ENCODE measurements at places on chromosomes 12 and 14. TPM values are rescaled to one million over a fixed set of nuclear protein-coding genes. Genes with fewer than 3 reads are reported as not detected.

Gene DPY19L2
- 63.4 TPM for total RNA-seq

Gene HOXC12
- not detected for total RNA-seq

Gene ZNF268
- total RNA-seq, result 48.4 TPM

Gene AP1G2
- 128 TPM for total RNA-seq

Gene CPSF2
- 51.5 TPM for total RNA-seq

- H3K36me3 ChIP-seq, result no peaks in the 10 kb centered on the region
- peak overlapping the region; percentile 77 for H3K27ac ChIP-seq
- peaks cover 15% of the 10 kb centered on the region for H3K4me1 ChIP-seq
Measured at GRCh38 chr14:91835197-91835919, 32.0 kb downstream of the TC2N start.

- no peak overlapping the region for H3K4me3 ChIP-seq
- no peak for DNase-seq
- peaks cover 55% of the 10 kb centered on the region for H3K36me3 ChIP-seq
- no peaks in the 10 kb centered on the region for H3K27me3 ChIP-seq
- H3K27ac ChIP-seq, result no peak overlapping the region
Measured at GRCh38 chr12:53454707-53455106, 2.8 kb downstream of the PCBP2 start.

DNA sequence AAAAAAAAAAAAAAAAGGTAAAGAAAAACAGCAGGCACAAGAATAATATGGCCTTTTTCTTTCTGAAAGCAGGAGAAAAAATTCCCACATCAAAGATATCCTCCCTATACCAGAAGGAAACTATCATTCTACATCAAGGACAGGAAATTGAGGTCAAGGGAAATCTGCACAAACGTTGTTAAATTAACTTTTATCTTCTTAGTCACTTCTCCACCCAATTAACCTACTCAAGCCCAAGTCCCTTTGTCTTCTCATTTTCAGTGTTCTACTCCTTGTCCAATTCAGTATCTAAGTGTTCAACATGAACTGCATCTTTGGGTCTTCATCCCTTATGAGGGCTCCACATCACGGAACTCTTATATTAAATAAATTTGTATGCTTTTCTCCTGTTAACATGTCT lies 15.7 kb downstream of the NDUFA12 start:
- DNase-seq, result no peak
- H3K4me1 ChIP-seq, result peaks cover 4% of the 10 kb centered on the region
- H3K36me3 ChIP-seq, result no peaks in the 10 kb centered on the region
- no peak overlapping the region for H3K4me3 ChIP-seq
- no peaks in the 10 kb centered on the region for H3K27me3 ChIP-seq

DNA sequence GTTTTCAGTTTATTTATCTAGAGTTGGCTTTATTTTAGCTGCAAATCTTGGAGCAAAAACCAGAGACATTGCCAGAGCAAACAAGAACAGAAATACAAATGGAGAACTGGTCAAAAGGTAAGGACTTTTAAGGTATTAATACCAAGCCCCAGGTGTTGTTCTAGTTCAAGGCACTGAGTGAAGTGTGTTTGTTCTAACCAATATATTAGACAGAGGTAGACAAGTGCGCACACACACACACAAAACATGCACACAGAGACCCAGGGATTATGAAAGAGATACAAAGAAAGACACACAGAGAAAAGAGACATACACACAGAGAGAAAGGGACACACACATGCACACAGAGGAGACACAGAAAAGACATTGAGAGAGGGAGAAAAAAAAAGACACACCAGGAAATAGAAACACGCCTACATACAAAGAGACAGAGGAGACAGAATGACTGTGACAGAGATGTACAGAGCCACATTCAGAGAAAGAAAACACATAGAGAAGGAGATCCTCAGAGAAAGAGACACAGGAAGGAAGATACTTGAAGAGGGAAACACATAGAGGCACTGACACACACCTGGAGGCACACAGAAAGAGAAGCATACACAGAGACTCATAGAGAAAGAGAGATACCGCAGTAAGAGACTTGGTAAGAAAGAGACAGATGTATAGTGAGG lies 50.2 kb downstream of the MIPOL1 start:
- H3K27ac ChIP-seq, result no peak overlapping the region
- no peak for DNase-seq
- H3K36me3 ChIP-seq, result no peaks in the 10 kb centered on the region
- no peaks in the 10 kb centered on the region for H3K4me1 ChIP-seq

DNA sequence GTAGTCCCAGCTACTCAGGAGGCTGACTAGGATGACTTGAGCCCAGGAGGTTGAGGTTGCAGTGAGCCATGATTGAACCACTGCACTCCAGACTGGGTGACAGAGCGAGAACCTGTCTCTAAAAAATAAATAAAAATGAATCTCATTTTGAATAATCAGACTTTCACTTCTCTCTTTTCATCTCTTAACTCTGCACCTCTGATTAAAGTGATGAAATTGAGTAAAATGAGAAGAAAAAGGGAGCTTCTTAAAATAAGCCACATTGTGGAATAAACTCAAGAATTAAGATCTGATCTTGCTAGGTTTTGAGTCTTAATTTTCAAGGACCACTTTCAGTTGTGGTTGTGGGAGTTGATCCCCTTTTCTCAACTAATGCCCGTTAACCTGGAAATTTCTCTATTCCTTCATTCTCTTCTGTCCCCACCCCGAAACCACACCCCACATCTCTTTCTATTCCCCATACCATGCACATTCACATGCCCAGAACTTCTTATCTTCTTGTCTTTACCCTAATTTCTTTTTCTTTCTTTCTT lies 70.9 kb upstream of the ETV6 start:
- DNase-seq, result no peak
- H3K36me3 ChIP-seq, result no peaks in the 10 kb centered on the region
- H3K27ac ChIP-seq, result no peak overlapping the region
